ENCODE measurements at places on chromosomes 12 and 14.

DNA sequence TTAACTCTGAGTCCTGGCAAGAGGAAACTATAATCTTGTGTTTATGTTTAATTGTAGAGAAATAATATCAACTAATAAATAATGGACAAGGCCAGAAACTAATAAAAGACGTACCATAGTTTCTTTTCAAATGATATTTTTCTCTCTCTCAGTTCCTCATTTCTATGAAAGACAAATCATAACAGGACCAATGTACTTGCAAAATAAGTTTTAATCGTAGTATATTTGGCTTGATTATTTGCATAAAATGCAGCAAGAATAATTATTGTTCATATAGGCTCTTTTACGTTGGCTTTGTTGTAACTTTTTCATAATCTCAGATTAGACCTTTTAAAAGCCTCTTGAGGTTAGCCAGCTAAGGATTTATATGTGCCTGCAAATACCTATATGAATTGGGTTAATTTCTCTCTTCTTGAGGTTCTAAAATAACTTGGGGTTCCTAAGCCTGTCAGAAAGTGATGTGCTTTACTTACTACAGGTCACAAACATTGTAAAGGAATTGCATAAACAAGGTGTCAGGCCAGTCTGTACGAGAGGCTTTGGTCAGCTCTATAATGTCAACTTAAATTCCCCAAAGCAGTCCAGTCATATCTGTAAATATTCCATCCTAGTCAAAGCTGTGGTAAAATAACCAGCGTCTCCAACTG, 152.8 kb upstream of the PTPRQ start:
- DNase-seq = no peak

DNA sequence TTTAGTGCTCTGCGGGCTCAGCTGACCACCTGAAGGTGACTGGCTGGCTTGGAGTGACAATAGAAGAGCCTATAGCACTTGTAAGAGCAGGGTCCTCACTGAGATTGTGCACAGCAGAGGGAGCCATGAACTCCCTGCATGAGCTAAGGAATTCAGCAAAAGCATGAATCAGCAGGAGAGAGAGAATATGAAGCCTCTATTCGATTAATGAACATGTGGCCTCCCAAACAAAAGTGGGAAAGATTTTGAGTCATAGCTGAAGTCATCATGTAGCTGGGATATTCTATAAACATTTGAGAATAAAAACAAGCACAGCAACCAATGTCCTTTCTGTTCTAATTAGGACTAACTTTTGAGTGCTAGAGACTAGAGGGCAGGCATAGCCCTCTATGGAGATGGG, 626.6 kb downstream of the DIO2 start:
- DNase-seq = no peak

- DNase-seq = no peak
These were observed 44.9 kb downstream of the C2CD5 start for GRCh38 chr12:22499445-22499844.

DNA sequence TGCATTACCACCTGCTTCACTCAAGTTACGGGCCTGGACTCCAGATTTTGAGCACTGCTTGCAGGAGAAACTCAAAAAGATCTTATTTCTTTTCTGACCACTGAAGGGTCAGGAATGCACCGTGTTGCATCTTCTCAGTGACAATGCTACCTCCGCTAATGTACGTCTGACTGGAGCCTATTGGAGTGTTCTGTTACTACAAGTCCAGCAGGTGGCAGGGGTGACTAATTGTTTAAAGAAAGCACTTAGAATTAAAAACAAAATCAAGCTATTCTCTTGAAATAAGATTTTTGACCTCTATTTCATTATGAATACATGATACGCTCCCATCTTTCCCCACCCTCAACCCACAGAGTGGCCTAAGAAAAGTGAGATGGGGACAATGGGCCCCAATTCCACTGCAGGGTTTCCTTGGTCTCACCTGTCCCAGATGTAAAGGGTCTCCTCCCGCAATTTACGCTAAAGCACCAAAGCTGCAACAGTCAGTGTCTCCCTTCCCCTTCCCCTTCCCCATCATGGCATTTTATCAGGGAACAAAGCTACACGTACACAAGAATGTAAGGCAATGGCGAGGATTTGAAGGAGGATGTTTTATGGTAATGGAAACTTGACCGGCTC, 2.2 kb downstream of the TBPL2 start:
- peak; percentile 62 for DNase-seq

DNA sequence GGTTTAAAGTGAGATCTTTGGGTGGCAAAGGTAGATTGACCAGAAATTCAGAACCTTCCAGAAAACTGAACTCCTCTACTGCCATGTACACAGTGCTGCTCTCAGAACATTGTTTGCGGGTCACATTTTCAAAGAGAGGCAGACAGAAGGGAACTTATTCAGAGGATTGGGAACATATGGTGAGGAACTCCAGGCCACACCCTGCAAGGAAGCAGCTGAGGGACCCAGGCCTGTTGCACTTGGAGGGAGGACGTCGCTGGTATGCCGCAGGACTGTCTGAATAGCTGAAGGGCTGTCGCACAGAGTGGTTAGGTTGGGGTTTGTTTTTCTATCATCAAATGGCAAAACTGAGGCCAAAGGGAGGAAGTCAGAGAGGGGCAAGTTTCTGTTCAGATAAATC, 441.1 kb downstream of the DPF3 start:
- DNase-seq = no peak

- no peak for DNase-seq
These were observed 24.0 kb upstream of the GSG1 start for GRCh38 chr12:13127444-13127843.
